ENCODE measurements at places on chromosomes 11 and 22.
A peak's percentile ranks its signal among the peaks of the same experiment; 100 is the strongest.

DNA sequence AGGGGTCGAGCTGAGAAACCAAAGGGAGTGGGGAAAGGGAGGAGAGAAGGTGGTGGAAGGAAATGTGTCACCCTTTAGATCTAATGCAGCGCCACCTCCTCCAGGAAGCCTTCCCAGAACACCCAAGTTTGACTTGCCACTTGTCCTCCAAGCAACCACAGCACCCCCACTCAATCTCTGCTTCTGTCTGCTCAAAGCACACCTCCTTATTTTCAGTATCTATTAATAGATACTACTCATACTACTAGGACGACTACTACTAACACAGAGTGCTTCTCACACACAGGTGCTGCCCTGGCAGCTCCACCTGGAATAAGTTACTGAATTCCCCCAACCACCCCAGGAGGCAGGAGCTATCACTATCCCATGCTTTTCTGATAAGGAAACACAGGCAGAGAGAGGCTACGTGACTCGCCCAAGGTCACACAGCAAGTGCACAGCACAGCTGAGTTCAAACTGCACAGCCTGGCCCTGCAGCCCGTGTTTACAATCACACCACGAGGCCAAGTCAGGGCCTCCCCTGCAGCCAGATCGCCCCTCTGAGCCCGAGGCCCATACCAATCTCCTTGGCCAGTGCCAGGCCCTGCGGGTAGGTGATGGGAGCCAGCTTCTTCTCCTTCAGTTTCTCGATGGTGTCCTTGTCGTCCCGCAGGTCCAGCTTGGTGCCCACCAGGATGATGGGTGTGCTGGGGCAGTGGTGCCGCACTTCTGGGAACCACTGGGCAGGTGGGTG lies 13.2 kb downstream of the RAC2 start:
- no peak for DNase-seq

- no peak for DNase-seq
These were observed 109.3 kb downstream of the APIP start for GRCh38 chr11:34806875-34807274.

DNA sequence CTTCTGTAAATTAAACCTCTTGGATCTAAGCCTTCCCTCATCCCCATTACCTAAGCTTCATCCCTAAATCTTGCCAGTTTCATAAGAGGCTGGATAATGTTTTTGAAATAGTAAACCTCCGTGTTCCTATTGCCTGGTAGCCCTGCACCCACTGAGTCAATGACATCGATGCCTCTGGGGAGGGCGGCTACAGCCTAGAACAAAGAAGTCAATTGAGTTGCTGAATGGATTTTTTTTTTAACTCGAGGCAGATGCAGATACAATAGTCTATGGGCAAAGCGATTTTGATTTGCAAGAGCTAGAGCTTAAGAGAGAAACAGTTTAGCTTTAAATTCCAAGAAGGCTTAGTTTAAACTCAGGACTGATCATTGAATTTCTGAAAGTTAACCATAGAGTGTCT lies 121.3 kb downstream of the NECTIN1 start:
- DNase-seq: no peak

DNA sequence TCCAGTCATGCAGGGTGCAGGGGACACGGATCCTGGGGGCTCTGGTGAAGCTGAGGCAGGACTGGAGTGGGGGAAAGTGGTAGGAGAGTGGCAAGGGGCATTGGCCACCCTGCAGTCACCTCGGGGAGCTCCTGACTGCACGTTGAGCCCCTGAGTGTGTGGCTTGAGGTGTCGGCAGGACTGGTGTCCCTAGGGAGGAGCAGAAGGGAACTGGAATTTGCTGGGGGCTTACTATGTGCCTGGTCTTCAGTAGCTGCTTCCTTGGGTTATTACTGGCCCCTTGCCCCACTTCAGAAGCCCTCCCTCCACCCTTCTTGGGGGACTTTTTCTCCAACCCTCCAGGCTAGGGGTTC lies 31.5 kb downstream of the IFT27 start:
- no peak for DNase-seq

DNA sequence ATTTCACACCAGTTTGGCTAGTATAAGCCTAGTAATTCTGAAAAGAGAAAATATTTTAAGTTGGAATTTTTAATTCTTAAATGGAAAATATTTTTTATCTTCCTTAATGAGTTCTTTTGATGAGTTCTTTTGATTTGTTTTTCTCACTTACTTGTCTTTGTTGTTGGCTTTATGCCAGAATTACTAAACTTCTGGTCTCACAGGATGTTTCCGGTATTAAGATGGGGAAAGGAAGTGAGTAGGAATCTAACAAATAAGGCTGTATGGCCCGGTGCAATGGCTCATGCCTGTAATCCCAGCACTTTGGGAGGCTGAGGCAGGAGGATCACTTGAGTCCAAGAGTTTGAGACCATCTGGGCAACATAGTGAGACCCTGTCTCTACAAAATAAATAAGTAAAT lies 106.4 kb downstream of the ARHGAP42 start:
- no peak for DNase-seq

GRCh38 chr11:129313541-129314297 lies 61.9 kb upstream of the BARX2 start:
- DNase-seq: no peak

GRCh38 chr11:57345555-57346211 lies 7.5 kb downstream of the P2RX3 start:
- no peak for DNase-seq

- DNase-seq: peak; percentile 47
These were observed 62.3 kb downstream of the BTG4 start for GRCh38 chr11:111449696-111450479.

GRCh38 chr22:19812910-19813309 lies 41.8 kb downstream of the GNB1L start:
- DNase-seq: peak; percentile 40

DNA sequence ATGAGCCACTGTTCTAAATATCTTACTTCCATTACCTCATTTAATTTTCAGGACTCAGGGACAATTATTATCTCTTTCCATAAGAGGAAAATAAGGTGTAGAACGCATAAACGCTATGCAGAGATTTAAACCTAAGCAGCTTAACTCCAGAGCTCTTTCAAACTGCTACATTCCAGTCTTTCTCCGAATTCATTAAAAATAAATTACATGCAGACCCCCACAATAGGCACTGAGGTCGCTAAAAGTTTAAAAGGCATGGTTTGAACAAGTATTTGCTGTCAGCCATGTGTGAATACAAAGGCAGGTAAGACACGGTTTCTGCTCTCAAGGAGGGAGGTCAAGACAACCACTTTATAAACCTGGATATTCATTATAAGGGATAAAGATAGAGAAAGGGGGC lies 983 bp downstream of the NARS2 start:
- no peak for DNase-seq

DNA sequence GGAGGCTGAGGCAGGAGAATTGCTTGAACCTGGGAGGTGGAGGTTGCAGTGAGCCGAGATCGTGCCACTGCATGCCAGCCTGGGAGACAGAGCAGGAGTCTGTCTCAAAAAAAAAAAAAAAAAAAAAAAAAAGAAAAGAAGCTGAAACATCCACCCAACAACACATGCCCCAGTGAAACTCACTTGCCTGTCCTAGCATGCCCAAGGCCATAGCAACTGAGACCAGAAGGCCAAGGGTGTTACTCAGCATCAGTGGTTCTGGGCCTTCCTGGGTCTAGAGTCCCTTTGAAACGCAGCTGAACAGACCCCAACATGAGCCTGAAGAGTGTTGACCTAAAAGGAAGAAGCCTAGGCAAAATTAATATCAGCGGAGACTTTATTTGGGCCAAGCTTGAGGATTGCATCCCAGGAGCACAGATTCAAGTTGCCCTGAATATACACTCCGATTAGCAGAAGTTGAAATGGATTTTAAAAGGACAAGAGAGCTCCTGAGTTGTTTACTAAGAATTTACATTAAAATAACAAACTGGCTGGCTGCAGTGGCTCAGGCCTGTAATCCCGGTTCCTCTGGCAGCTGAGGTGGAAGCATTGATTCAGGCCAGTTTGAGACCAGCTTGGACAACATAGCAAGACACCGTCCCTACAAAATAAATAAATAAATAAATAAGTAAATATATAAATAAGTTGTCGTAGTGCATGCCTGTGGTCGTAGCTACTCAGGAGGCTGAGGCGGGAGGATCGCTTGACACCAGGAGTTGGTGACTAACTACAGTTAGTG lies 7.0 kb downstream of the PRDX5 start:
- DNase-seq: no peak

GRCh38 chr11:30150425-30150824 lies 80.4 kb upstream of the FSHB start:
- DNase-seq: no peak

- no peak for DNase-seq
These were observed 26.3 kb upstream of the SORL1 start for GRCh38 chr11:121425828-121426227.

- no peak for DNase-seq
These were observed 59.0 kb downstream of the PPP2R1B start for GRCh38 chr11:111707039-111707690.

- DNase-seq: no peak
These were observed 540.1 kb upstream of the TENM4 start for GRCh38 chr11:79980916-79981315.

- DNase-seq: no peak
These were observed 2.4 kb downstream of the RASGRP2 start for GRCh38 chr11:64741375-64742086.

DNA sequence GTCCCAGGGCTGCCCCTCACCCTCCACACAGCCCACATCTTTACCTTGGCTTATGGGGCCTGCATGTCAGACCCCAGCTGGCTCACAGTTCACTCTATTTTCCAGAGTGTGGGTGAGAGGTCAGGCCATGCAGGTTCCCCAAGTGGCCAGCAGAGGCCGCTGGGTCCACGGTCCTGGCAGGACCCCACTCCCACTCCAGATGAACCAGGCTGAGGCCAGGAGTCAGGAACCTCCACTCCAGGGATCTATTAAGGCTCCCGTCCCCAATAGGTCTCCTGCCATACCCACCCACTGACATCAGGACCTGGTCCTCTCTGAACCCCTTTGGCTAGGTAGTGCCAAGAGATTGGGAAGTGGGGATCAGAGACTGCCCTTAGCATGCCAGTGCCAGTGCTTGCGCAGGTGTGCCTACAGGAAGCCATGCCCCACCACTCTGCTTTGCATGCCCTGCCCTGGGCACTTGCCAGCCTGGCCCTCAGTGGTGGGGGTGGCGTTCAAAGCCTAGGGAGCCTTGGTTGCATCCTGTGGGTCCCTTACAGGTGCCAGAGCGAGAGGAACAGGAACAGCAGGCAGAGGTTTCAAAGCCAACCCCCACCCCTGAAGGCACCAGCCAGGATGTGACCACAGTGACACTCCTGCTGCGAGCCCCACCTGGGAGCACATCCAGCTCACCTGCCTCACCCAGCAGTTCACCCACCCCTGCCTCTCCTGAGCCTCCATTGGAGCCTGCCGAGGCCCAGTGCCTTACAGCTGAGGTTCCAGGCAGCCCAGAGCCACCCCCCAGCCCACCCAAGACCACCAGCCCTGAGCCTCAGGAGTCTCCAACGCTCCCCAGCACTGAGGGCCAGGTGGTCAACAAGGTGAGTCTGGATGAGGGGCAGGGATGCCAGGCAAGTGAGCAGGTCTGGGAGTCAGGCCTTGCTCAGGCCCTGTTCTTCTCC lies 8.3 kb downstream of the SMTN start:
- peak; percentile 77 for DNase-seq

- DNase-seq: no peak
These were observed 303.5 kb upstream of the ANO3 start for GRCh38 chr11:26028393-26028911.

DNA sequence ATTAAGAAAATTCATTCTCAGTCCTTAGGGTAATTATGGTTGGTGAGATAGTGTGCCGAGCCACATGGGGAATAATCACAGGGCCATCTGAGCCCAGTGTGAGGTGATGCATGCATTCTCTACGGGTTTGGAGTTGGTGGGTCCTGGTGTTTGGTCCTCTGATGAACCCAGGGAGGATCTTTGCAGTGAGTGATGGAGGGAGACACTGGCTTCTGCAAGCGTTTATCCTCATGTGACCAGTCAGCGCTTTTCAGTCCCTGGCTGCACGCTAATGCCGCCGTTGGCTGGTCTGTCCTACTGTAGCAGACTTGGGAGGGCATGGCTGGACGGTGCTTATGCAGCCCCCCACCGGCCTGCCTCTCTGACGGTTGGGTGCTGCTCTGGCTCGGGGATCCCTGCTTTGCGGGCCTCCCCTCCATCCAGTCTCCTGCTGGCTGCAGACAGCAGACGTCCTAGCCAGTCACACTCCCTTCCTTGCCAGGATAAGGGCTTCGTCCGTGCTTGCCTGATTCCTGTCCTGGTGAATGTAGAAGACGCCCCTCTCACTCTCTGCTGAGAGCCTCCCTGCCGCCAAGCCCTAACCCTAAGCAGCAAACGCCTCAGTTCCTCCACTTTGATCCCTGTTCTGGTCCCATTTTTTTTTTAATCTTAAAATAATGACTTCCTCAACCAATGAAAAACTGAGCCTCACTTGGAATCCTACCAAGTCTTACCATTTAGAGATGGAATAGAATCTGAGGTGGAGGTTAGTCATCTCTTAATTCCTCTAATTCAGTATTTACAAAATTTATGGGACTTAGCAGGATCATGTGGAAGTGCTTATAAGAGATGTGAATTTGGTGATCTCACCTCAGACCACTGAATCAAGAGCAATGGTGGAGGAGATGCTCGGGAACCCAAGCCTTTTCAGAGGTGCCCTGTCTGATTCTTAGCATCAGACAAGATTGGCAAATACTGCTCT lies 143.7 kb upstream of the SORL1-AS1 start:
- DNase-seq: no peak

GRCh38 chr11:132147464-132147863 lies 777.0 kb downstream of the NTM start:
- DNase-seq: no peak

DNA sequence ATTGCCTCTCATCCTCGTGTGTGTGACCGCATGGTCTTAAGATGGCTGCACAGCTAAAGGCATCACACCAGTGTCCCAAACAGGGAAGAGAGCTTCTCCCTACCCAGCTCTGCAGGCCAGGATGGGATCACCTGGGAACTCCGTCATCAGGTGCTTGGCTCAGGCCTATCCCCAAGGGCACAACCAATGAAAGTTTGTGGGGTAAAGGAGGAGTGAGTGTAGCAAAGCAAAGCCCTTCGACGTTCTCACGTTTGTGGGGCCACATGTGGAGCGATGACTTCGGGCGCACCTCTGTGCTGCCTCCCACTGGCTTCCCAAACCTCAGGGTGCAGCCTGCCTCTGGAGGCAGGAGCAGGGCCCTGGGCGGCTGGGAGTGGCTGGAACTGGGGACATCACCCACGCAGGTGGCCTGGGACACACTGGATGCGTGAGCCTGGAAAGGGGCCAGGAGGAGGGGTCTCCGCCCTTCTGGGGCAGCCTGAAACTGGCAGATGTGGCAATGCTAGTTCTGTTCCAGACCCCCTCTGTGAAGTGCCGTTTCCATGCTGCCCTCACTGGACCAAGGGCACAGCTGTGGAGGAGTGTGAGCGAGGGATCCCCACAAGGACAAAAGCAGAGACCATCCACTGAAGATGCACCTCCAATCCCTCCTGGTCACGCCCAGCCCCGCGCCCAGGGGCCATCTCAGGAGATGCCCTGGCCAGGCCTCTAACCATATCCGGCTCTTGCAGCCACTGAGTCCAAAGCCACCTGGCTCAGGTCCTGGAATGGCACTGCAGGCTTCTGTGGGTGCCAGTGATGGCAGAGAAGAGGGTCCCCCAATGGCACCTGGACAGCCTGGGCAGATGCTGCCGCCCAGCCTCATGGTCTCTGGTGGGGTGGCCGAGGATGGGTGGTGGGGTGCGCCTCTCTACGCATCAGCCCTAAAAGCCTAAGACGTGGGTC lies 30.6 kb upstream of the GAL start:
- peak; percentile 56 for DNase-seq

- DNase-seq: no peak
These were observed 226.1 kb upstream of the FAT3 start for GRCh38 chr11:91998481-91998880.
